ENCODE measurements at places on chromosomes 13 and 19.

DNA sequence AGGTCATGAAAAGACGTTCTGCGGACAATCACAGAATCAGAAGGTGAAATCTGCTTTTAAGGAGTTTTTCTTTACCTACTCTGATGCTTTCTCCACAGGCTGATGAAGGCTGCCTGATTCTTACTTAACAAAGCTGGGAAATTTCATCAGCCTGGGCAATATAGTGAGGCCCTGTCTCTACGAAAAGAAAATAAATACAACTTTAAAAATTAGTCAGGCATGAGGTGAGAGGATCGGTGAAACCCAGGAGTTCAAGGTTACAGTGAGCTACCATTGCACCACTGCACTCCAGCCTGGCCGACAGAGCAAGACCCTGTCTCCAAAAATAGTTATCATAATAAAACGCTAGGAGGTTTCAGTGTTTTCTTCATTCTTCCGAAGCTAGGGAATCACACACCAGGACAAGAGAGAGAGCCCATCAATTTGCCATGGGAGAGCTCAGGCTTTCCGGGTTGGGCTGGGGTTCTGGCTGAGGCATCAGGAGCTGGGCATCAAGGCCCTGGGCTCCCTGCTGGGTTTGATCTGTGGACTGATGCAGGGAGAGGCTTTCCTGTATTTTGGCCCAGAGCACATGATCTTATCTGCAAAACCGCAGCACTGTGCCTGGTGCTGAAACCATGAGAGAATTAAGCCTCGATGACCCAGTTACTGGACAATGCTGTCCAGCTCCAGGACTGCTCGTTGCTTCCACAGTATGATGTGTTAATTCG lies 25.1 kb upstream of the CEBPG start:
- DNase-seq, result peak; percentile 76

- DNase-seq, result no peak
These were observed 46.5 kb downstream of the SPTBN4 start for GRCh38 chr19:40513345-40513678.

GRCh38 chr13:23497191-23497590 lies 63.7 kb upstream of the SACS start:
- no peak for DNase-seq

GRCh38 chr13:84096216-84096615 lies 213.9 kb upstream of the SLITRK1 start:
- DNase-seq, result no peak

GRCh38 chr19:35650581-35650980 lies 2.5 kb downstream of the COX6B1 start:
- DNase-seq, result no peak

DNA sequence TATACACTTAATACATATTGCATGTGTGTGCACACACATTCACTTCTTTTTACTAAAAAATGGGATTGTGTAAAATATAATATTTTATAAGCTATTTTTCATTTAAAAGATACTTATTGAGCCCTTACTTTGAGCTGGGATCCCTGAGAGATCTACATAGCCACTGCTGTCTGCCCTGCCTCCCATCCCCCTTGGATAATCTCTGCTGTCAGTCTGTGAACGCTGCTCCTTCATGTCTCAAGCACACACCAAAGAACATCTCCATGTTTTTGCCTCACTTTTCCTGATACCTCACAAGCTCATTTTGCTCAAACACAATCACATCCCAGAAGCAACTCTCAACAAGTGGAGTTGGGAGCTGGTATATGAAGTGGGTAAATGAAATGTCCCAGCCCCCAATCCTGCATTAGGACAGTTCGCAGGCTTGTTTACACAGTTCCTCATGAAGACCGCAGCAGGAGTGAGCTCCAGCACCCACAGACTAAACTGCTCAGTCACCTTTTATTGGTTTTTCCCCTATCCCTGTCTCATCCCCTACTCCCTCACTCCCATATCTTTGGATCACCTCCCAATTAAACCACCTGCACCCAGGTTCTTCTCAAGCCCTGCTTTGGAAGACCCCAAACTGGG lies 108.3 kb upstream of the FRY start:
- no peak for DNase-seq

GRCh38 chr19:17806945-17807344 lies 12.0 kb downstream of the B3GNT3 start:
- peak; percentile 41 for DNase-seq

DNA sequence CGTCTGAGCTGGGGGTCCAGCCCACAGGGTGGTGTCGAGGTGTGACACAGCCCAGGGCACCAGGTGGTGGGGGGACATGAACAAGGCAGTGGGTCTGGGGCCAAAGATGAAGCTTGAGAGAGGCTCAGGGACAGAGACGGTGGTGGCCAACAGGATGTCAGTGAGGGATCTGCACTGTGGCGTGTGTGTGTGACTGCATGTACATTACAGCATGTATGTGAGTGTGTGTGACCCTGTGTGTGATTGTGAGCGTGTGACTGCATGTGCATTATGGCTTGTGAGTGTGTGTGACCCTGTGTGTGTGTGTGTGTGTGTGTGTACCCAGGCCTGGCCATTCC lies 1.6 kb downstream of the ADAMTS10 start:
- no peak for DNase-seq

DNA sequence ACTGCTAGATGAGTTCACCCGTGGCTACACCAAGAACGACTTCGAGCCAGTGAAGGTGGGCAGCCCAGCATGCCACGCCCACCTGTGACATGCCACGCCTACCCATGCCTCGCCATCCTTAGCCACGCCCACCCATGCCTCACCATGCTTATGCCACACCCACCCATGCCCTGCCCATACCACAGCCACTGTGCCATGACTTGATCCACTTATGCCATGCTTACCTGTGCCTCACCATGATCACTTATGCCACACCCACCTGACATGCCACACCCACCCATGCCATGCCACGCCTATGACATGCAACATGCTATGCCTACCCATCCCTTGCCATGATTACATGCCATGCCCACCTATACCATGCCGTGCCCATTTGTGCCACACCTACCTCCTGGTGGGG lies 12.9 kb upstream of the USE1 start:
- no peak for DNase-seq

DNA sequence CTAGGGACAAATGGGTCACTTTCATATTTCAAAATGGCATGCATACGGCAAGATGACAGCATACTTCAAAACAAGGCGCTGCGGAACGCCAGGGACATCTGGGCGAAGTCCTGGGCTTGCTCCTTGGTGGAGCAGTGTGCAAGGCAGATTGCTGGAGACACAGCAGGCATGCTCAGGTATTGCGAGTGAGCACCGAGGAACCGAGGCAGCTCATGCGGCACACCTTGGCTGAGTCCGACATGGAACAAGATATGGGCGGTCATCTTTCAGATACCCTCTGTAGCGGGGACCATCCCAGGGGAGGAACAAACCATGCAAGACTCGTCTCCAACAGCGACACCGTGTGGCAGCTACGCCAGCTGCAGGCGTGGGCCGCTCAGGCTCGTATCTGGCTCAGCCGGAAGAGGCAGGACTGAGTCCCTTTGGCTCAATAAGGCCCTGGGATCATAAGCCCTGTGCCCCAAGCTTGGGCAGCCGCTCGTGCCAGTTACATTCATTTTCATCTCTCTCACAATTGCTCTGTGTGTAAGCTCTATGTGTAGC lies 112.4 kb downstream of the NUFIP1 start:
- no peak for DNase-seq

DNA sequence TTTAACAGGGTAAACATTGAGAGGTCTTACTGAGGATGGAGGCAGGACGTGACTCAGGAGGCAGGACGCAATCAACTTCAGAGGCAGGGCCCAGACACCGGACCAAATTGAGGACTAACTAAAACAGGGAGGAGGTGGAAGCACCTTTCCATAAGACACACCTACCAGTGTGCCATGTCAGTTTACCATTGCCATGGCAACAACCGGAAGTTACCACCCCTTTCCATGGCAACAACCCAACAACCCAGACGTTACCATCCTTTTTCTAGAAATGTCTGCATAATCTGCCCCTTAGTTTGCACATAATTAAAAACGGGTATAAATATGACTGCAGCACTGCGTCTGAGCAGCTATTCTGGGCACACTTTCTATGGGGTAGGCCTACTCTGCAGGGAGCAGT lies 53.5 kb upstream of the SOX21 start:
- DNase-seq, result no peak

DNA sequence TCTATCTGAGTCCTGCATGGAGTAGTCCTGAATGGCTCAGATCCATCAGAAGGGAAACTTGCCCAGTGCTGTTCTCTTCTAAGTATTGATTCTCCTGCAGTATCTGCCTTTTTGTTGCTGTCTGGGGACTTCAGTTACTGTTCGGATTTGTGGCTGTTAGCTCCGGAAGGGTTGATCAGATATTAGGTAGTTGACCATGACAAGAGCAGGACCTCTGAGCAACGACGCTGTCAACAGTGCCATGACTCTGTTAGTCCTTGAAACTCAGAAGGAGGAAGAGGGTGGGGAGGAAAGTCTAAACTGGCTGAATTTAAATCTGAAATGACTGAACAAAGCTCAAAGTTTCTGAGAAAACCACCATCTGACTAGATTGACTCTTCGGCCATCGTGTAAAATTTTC lies 42.2 kb downstream of the CCNE1 start:
- no peak for DNase-seq

- no peak for DNase-seq
These were observed 9.9 kb downstream of the LMTK3 start for GRCh38 chr19:48501494-48502349.

- DNase-seq, result no peak
These were observed 117.6 kb downstream of the TNFSF13B start for GRCh38 chr13:108387156-108387555.

GRCh38 chr19:43957891-43958290 lies 6.9 kb downstream of the ZNF221 start:
- DNase-seq, result peak; percentile 22

DNA sequence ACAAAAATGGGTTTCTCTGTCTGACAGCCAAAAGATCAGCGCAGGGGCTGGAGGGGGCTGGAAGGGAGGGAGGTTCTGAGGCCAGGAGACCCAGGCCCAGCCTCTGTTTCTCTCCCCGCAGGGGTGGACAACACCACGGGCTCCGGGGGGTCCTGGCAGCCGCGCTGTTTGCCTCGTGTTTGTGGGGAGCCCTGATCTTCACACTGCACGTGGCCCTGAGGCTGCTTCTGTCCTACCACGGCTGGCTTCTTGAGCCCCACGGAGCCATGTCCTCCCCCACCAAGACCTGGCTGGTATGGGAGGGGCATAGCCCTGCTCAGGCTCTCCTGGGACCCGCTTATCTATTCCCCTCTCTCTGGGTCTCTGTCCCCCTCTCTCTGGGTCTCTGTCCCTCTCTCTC lies 9.6 kb downstream of the CPT1C start:
- no peak for DNase-seq

DNA sequence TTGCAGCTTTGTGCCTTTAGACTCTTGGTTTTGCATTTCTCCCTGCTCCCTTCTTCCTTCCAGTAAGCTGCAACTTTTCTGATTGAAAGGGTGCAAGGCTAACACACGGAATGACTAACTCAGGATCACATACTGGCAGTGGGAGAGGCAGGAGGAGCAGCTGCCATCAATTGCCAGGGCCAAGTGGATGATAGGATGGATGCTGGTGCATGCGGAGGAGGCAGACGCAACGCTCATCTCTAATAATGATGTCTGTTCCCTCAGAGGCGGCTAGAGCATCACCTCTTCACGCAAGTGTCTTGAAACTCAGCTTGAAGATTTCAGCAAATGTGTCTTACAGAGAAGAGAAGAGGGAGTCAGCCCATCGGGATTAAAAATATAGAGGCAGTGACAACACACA lies 49.5 kb upstream of the TPM4 start:
- DNase-seq, result no peak

DNA sequence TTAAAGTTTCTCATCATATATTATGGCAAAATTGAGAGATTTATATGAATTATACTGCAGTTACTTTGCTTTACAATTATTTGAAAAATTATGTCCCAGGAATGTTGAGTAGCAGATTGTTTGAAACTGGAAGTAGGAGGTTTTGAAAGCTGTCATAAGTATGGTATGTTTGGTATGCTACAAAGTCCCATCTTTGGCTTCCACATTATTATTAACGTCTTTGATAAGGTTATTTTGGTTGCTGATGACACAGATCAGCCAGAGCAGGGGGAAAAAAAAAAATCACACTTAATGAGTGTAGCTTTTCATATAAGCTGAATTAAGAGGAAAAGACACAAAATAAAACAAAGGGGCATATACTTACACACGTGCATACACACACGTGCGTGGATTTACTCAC lies 130.1 kb downstream of the SLITRK1 start:
- DNase-seq, result peak; percentile 2

DNA sequence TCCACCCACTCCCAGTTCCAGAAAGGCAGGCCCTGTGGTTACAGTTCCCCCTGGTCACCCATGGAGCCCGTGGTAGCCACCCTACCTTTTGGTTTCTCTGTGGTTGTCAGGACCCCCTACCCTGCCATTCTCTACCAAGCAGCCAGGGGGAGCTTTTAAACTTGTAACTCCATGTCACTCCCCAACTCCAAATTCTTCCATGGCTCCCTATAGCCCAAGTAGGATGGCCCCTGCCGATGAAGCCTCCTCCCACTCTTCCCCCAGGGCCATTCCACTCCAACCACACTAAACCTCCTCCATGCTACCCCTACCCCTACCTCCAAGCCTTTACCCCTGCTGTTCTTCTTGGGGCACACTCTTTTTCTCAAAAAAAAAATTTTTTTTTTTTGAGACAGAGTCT lies 2.2 kb downstream of the S1PR2 start:
- DNase-seq, result peak; percentile 40

DNA sequence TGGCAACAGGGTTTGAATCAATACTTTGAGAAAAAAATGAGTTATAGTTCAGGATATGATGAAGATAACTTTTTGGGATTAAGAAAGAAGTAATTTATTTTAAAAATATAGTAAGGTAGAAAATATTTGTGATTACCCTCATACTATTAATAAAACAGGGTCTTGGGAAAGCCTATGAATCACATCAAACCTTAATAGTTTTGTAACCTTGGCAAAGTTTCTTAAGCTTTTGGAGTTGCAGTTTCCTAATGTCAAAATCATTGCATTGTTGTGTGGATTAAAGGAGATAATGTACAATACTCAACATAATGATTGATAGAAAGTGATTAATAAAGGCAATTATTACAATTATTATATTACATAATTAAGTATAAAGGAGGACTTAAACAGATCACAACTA lies 149.0 kb downstream of the LMO7 start:
- DNase-seq, result no peak

- no peak for DNase-seq
These were observed 52.3 kb upstream of the ATP12A start for GRCh38 chr13:24627946-24628345.

DNA sequence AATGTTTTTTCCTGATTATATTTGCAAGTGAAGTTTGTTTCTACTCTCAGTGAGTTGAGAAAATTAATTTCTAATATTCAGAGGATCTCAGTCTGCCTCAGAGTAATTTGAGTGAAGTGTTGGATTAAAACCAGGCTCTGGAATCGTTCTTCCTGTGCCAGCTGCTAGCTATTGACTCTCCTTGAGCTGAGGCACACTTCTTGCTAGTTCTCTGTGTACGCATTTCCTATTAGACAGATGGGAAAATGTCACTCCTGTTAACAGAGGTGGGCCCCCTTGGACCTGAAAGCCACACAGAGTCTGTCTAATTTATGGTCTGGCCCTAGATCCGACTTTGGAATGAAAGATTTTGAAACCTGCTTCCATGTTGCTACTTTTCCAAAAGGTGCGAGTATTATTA lies 107.6 kb upstream of the RNF113B start:
- no peak for DNase-seq

- peak; percentile 44 for DNase-seq
These were observed 46.4 kb downstream of the PSG3 start for GRCh38 chr19:42693760-42694350.
